ENCODE measurements at places on chromosomes 5 and 9.

DNA sequence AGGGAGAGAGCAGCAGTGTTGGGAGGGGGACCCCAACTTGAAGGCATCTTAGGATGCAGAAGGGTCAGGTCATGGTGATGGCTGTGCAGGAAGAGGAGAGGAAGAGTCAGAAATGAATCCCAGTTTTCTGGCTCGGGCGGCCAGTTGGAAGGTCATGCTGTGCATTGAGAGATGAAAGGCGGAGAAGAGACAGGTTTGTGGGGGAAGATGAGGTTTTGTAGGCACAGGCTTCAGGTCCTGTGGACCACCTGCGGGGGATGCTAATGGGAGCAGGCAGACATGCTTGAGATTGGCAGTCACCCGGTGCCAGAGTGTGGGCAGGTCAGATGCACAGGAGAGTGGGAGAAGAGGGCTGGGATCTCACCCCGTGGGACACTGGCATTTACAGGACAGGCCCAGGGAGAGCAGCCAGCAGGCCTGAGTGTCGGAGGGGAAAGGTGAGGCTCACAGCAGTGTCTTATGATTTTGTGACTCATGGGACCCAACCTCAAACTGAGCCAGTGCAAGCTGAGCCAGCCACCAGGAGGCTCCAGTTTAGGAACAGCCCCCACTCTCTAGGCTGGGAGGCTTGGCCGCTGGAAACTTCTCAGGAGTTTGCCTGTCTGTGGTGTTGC lies 17.5 kb downstream of the STXBP1 start:
- DNase-seq: no peak

DNA sequence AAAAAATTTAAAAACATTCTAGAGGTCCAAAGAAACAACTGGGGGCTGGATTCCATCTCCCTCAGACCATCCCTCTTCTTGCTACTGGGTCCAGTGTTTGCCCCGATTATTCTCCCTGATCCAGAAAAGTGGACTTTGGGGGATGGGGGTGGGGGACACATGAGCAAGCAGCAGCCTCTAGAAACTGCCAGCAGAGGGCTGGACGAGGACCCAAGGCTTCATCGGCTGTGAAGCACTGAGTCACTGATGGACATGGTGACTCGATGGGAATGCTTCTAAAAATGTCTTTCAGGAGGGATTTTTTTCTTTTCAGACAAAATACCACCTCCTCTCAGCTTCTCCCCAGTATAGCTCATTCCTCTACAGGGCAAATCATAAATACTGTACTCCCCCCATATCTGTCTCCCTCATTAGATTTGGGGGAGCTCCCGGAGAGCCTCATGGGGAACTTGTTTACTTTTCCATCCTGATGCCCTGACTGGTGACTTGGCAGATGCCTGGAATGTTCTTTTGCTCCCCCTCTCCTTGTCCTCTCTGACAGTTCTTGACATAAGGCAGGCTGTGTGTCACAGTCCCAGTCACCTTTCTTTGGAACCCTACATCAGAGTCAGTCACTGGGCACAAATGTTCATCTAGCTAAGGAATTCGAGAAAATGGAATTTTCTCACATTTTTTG lies 67.2 kb upstream of the STC2 start:
- DNase-seq: no peak

DNA sequence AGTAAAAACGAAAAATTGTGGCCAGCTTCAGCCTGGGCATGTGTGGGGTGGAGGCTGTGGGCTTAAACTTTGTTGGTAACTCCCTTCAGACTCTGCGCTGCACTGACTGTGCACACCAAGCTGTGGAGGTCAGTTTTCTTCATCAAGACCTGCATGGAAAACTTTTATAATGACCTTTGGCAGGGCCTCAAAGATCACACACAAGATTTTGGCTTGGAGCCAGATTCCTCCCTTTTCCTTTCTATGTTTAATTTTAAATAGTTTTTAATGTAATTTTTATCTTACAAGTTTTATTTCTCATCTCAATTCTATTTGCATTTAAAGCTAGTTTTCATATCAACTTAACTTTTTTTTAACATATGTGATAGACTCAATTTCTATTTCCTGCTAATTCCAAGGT lies 1211.1 kb upstream of the CDH18 start:
- no peak for DNase-seq

DNA sequence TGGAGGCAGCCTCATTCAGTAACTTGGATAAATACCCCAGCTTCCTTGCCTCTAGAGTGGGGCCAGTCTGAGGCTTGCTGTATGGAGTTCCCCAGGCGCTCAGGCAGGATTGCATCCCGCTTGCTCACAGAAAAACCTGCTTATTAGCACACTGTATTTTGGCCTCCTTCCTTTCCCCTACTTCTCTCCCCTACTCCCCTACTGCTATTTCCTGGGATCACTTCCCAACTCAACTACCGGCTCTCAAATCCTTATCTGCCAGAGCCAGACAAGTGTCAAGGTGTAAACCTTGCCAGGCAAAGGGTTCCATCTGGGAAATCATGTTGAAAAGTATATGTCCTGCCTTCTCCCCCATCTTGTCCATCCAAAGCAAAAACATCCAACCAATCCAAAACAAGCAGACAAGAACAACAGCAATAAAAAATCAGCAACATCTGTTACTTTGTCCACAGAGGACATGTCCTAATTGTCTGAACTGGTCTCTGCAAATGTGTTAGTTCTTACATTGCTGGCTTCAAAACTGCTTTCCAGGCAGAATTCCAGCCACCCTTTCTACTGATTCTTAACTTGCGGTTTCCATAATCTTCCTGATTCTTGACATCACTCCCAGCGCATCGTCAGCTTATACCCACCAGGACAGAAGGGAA lies 164.1 kb upstream of the SEMA6A start:
- DNase-seq: no peak

DNA sequence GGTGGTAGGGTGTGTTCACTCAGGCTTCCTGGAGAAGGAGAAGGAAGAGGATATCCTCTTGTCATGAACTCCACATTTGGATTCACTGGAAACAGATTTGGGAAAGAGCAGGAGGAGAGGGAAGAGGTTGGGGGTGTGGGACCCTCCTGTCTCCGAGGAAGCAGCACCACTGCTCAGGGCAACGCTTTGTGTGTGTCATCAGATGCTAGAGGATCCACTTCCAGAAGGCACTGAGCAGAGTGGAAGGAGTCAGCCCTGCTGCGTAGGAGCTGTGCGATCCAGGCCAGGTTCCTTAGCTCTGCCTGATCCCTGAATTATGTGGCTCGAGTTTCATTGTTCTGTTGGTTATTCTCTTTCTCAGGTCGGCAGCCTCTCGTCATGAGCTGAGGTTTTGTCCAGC lies 37.3 kb upstream of the TJP2 start:
- no peak for DNase-seq

- DNase-seq: peak; percentile 91
Observed at GRCh38 chr9:297104-297972, 82.7 kb downstream of the DOCK8 start.

- DNase-seq: no peak
Observed at GRCh38 chr5:143349177-143349576, 54.3 kb downstream of the NR3C1 start.

DNA sequence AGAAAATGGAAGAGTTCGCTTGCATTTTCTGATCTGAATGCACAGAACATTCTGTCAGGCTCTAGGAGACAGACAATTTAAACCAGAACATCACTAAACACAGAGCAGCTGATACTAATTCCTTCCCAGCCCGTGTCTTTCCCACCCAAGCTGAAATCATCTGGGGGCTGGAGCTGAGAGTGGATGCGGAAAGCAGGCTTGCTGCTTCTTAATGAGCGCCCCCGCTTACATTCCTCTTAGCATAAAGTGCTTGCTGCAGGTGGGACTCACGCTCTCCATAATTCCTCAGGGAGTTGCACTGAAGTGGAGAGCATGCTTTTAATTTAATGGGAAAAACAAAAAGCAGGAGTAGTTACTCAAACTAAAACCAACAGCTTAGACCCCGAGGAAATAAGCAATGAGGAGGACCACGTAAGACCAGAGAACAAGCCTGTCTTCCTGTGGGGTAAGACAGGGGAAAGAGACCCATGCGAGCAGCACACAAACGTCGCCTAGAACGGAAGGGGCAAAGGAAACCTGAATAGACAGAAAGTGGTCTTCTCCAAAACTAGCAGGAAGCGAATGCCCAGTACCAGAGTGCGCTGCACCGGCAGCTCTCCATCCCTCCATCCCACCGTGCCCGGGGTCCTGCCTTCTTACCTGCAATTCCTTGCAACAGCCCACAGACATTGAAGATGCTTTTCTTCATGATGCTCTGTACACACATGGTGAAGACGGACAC lies 139.3 kb downstream of the LHFPL2 start:
- no peak for DNase-seq

GRCh38 chr9:86705490-86705889 lies 241.8 kb downstream of the GAS1 start:
- DNase-seq: no peak

DNA sequence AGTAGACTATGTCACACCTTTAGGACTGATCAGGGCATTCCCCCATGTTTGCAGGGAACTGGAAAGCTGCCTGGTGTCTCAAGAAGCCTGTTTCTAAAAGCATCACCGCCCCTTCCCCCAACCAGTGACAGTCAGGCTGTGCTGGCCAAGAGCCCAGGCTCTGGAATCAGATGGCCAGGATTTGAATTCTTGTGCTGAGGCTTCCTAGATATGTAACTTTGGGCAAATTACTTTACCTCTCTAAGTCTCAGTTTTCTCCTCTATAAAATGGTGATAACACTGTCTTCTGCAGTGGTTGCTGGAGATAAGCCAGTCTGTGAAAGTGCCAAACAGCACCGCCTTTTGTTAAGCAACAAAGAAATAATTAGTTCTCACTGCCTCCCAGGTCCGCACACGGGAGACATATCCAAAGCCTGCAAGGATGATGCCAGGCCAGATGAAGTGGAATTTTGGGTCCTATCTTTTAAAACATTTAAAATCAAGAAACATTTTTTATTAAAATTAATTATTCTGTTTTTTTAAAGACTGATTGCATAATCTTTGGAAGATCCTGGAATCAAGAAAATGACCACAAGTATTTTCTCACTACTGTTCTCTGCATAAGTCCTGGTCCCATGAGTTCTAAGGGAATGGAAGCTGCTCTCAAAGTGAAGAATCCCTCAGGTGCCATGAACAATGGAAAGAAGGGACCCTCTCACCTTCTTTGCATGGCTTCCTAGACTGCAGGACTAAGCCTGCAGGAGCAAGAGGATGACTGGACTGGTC lies 13.9 kb downstream of the SLC31A2 start:
- DNase-seq: no peak

GRCh38 chr5:57042524-57042931 lies 90.6 kb upstream of the MIER3 start:
- DNase-seq: no peak

- no peak for DNase-seq
Observed at GRCh38 chr5:115859378-115859777, 17.6 kb downstream of the AP3S1 start.

GRCh38 chr9:101514071-101514470 lies 19.6 kb upstream of the RNF20 start:
- DNase-seq: no peak

DNA sequence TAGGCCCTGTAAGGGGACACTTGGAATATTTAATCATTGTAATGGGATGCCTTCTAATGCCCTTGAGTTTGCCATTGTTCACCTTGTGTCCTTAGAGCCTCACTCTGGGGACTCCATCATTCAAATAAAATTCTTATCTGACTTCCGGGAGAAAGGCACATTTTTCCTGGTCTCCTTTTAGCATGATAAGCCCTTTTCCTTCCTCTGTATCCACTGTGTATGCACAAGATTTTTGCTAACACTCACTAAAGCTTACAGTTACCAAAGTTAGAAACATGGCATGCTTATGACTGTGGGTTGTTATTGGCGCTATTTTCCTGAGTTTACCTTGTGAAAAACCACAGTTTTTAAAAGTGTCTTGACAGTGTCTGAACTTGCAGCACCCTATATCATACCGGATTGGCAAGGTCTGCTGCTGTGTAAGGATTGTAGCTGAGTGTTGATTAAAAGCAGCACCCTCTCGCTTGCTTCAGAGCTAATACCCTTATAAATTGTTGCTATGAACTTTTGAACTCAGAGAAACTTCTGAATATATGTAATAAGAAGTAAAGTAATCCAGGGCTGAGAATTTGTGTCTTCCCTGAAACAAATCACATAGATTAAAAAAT lies 46.4 kb downstream of the SNCAIP start:
- DNase-seq: no peak

DNA sequence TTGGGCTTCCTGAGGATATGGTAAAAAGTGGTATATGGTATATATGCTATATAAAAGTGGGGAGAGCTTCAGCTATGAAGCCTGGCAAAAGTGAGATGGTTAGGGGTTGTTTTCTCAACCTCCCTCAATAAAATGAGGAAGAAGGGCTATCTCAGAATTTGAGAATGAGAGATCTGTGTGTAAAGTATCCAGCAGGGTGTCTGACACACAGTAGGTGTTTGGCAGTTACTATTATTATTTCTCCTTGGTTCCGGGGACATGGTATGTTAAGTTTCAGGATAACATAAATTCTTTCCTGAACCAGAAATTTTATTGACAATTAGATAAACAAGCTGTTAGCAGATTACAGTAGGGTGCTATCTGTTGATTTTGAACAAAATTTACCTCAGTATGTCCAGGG lies 94.1 kb downstream of the DENND1A start:
- DNase-seq: no peak

GRCh38 chr9:21811914-21812313 lies 9.5 kb downstream of the MTAP start:
- DNase-seq: no peak

GRCh38 chr5:134131165-134131564 lies 16.7 kb downstream of the TCF7 start:
- DNase-seq: no peak

- no peak for DNase-seq
Observed at GRCh38 chr5:173327084-173327947, 898 bp downstream of the STC2 start.

DNA sequence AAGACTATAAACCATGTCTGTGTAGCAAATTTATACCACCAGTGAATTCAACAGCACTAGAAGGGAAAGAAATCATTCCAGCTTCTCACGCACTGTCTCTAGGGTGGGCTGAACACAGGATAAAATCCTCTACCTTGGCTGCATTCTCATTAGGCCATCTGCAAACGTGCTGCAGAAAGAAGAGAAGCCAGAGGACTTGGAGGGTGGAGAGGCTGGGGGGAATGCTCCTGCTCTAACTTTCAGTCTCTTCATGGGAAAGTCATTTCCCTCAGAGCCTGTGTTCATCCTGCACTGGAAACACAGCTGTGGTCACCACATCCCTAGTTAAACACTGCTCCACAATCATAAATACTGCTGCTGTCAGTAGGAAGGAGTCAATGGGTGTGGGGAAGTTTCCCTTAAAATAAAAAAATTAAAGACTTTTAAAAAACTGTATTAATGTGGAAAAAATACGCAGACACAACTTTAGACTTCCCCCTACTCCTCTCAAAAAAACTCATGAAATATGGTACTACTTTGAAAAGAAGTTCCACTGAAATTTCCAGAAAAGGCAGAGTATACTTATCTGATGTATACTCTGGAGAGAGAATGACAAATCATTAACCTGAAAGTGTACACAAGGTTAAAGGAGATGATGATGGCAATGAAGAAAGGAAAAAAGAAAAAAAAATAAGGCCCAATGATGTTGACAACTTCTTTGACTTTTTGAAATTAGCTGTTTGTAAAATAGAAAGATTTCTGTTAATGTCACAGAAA lies 46.8 kb downstream of the LHFPL2 start:
- DNase-seq: no peak

GRCh38 chr9:138112090-138112748 lies 234.6 kb downstream of the CACNA1B start:
- no peak for DNase-seq

GRCh38 chr9:34759432-34760134 lies 49.6 kb upstream of the CCL21 start:
- no peak for DNase-seq

GRCh38 chr9:123309611-123310010 lies 41.2 kb upstream of the STRBP start:
- DNase-seq: no peak

All from suppressor macrophage treated with lipopolysaccharide for 4 hours (primary cell).